ENCODE measurements at places on chromosomes 3 and 15. TPM values are rescaled to one million over a fixed set of nuclear protein-coding genes. Genes with fewer than 3 reads are reported as not detected.

The LIPC gene
- not detected for total RNA-seq

GRCh38 chr15:41512940-41513505, 604 bp downstream of the LTK start:
- DNase-seq = no peak

- DNase-seq = no peak
Observed at GRCh38 chr3:5430701-5431100, 243.2 kb downstream of the EDEM1 start.

GRCh38 chr15:89419370-89419984, 76.9 kb downstream of the RHCG start:
- DNase-seq = peak; percentile 36

DNA sequence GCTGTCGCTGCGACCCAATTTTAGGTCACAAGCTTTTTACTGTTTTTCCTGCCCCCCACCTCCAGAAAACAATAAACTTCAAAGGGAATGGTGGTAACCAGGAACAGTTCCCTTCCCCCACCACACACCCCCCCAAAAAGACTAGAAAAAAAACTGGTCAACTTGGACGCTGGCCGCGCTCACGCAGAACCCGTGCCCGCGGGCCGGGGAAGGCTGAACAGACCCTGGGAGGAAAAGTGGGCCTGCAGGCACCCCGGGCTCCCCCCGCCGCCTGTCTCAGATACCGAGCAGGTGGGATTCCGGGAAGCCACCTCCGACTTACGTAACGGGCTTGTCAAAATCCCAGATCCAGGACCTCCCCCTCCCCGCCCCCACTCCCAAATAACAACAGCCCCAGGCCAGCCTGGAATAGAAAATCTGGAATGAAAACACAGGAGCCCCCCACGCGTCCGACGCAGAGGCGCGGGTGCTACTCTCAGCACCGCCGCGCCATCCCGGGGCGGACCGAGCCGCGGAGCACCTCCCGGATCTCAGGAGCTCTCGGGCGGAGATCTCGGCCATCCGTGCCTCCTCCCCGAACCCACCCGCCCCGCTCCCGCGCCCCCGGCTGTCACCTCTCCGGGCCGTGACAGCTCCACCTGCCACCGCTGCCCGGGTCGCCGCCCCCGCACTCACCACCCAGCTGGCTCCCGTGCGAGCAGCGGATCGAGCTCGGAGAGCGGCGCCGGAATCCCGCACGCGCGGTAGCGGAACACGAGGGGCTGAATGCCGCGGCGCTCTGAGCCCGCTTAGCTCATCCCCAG, 557 bp downstream of the DENND4A start:
- DNase-seq = peak; percentile 65

- DNase-seq = peak; percentile 47
Observed at GRCh38 chr3:61562721-61563312, 1.4 kb downstream of the PTPRG start.

The KPNA1 gene
- 72.1 TPM for total RNA-seq

DNA sequence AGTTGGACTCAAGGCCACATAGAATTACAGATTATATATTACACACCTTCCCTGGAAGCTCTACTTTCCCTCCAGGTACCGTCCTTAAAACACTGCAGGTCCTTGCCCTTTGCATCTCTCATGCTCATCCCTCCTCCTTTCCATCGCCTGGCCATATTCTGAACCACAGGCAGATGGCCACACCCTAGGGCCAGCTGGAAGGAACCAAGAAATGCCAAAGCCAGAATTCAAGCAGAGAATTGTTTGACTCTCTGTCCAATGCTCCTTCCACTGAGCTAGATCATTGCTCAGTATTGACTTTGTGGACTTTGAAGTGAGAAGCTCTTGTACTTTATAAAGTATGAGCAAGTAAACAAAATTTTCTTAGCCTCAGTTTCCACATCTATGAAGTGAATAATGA, 170.3 kb upstream of the SLC24A5 start:
- DNase-seq = no peak

DNA sequence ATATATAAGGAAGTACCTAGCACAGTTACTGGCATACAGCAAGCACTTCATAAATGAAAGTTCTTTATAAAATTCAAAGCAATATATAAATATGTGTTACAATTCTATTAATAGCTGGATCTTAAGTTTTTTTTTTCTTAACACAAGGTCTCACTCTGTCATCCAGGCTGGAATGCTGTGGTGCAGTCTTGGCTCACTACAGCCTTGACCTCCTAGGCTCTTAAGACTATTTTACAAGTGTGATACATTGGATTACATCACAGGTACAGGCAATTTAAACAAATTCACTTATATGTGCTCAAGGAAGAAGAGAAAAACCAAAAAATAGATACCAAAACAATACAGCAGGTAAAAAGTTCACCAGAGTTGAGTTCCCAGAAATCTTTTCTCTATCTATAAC, 60.6 kb downstream of the ZNF280D start:
- DNase-seq = no peak

GRCh38 chr3:186510374-186511079, 33.7 kb downstream of the CRYGS start:
- no peak for DNase-seq

DNA sequence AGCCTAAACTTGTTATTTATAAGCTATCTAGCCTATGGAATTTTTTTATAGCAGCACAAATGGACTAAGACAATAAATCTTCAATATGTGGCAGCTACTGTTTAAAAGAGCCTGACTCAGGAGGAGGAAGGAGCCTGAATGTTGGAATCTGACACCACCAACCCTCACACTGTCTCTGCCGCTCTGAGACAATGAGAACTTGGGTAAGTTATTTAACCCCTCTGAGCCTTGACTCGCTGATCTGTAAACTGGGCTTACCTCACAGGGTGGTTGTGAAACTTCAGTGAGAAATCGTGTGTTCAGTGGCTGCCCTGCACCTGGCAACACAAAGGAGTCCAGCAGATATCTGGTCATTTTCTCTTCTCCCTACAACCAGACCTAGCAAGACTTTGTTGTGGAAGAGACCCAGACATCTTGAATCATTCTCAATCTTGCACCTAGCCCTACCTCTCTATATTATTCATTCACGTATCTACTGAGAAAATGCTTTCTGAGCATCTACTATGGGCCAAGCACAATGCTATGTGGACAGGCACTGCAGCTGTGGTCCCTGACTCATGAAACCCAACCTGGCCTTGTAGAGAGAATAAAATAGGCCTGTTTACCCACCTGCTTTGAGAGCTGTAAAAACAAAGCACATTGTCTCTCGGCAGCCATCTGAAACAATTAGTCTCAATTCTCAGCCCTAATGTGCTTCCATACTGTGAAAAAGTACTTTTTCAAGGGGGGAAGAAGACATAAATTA, 81.9 kb upstream of the SLC25A36 start:
- no peak for DNase-seq

DNA sequence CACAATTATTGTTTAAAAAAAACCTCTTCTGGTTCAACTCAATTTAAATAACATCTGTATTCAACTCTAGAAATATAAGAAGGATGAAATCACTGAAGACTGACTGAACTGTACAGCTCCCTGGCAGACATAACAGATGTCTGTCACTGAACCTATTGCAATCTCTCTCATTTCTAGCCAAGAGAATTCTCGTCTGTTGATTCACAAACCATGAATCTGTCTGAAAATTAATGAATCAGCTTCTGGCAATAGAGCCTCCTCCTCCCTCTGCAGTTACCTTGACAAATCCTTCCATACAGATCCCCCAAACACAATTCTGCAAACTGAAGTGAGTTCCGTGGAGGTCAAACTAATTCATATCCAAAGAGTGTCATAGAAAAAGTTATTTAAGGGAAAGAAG, 561.4 kb downstream of the PYDC2 start:
- no peak for DNase-seq

Data from heart left ventricle (tissue), 16 donors.